ENCODE measurements at places on chromosomes 16 and 17.

DNA sequence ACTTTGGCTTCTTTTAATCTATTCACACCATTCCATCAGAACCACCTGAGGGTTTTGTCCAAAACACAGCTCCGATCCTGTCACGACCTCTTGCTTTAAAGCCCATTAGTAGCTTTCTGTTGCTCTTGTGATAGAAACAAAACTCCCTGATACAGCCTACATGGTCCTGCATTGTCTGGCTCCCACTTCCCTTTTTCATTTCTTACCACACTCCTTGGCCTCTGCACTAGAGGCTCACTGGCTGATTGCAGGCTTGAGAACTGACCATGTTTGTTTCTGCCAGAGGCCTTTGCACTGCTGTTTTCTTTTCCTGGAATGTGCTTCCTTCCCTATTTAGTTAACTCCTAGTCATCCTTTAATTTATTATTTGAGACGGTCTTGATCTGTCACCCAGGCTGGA, 23.7 kb downstream of the IST1 start:
- no peak for DNase-seq

DNA sequence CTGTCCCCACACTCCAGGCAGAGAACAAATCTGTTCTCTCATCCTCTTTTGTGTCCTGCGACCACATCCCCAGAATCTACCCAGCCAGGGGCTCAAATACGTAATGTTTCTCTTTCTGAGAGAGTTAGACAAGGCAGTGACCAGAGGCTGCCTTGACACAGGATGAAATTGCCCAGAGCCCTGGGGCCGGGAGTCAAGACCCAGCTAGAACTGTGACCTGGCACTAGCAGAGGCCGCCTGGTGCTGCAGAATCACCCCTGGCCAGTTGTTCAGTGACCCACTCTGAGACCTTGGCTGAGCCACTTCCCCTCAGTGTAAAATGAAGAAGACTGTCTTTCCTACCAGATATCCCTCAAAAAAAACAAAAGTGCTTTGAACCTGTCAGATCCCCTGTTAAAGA, 72.5 kb downstream of the USP22 start:
- DNase-seq, result no peak

- no peak for DNase-seq
Measured at GRCh38 chr17:19354748-19355147, 7.8 kb downstream of the B9D1 start.

DNA sequence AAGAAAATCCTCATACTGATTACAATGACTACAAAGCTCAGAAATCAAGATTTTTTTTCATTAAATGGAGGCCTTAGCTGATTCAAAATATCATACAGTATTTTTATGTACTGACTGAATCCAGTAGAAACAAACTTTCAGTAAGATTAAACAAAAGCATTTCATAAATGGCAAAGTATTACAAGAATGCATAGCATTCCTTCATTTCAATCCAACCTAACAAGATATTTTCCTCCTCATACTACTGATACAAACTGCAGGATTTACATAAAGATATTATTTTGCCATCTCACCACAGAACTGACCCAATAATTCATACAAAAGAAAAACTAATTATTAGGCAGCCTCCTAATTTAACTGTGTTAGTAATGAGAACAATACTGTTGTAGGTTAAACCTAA, 6.2 kb upstream of the KANSL1 start:
- DNase-seq, result no peak

- peak; percentile 83 for DNase-seq
Measured at GRCh38 chr16:84806256-84806889, 13.4 kb upstream of the CRISPLD2 start.

DNA sequence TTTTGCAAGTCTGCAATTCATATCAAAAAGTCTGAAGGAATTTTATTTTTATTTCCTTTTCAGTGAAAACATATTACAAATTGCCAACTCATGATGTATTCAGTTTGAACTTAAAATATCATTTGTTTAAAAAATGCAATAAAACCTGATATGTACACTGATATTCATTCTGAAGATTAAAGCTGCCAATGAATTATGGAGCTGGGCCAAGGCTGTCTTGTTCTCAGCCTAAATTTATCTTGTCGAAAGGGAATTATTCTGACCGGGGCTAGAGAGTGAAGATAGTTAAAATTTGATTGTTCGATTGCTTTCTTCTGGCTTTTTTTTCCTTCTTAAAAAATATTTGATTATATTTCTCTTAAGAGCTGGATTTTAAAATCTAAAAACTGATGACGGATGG, 54.0 kb upstream of the RBFOX1 start:
- DNase-seq, result no peak

DNA sequence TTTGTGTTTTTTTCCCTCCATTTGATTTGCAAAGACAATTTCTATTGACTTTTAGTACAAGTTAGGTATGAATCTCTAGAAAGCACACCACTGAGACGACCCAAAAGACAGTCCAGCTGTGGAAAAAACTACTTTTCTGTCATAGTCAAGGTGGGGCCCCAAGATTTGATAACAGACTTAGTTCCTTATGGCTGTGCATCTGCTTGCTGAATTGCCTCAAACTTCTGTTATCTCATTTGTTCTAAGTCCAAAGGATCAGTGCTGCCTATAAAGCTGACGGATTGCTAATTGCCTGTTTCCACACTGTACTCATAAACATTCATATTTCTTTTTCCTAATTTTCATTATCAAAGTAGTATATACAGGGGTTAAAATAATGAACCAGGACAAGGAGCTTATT, 180.8 kb downstream of the SPECC1 start:
- DNase-seq, result no peak

DNA sequence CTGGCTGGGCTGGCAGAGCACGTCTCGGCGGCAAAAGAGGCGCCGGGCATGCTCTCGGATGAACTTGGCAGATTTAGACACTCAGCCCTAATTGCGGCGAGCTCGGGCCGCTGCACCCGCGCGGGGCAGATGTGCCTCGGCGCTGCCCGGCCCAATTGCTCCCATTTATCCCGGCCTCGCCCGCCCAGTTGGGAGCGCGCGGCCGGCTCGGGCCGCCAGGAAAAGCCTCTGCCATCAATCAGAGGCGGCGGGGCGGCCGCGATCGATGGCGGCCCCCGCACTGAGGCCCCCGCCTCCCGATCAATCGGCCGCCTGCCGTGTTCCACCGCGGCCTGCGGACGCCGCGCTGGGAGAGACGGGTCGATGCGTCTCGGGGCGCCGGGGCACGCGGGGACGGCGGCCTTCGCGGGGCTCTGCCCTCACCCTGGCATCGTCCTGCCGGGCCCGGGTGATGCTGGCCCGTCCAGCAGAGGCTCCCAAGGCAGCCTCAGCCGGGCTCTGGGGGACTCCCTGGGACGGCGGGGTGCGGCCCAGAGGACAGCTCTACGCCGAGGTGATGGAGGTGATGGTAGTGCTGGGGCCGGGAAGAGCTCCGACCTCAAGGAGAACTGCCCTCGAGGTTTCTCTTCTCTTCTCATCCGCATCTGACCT, 200.9 kb upstream of the N4BP1 start:
- DNase-seq, result no peak

DNA sequence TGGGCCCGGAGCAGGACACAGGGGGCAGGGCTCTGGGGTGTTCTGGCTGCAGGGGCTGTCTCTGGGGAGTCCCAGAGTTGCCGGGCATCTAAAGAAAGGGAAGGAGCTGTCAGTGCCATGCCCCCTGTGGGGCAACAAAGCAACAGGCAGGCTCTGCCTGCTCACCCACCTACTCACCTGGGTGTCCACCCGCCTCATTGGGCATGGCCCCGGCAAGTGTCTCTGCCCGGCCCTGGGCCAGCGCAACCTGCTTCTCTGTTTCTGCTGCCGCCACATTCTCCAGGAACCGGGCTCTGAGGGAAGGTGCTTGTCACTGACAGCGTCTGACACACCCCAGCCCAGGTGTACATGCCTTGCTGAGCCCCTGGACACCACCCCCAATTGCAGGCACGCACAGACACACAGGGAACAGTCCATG, 7.3 kb downstream of the TMEM208 start:
- no peak for DNase-seq

- DNase-seq, result no peak
Measured at GRCh38 chr16:62751218-62751617, 715.0 kb upstream of the CDH8 start.

GRCh38 chr17:73924114-73924908, 279.2 kb upstream of the RPL38 start:
- no peak for DNase-seq

GRCh38 chr17:46028374-46028773, 29.3 kb downstream of the STH start:
- no peak for DNase-seq

- DNase-seq, result no peak
Measured at GRCh38 chr17:80308692-80309517, 48.3 kb downstream of the RNF213 start.

GRCh38 chr17:46159686-46160085, 33.5 kb downstream of the KANSL1 start:
- DNase-seq, result no peak

- no peak for DNase-seq
Measured at GRCh38 chr16:66603537-66604375, 748 bp upstream of the CMTM3 start.

DNA sequence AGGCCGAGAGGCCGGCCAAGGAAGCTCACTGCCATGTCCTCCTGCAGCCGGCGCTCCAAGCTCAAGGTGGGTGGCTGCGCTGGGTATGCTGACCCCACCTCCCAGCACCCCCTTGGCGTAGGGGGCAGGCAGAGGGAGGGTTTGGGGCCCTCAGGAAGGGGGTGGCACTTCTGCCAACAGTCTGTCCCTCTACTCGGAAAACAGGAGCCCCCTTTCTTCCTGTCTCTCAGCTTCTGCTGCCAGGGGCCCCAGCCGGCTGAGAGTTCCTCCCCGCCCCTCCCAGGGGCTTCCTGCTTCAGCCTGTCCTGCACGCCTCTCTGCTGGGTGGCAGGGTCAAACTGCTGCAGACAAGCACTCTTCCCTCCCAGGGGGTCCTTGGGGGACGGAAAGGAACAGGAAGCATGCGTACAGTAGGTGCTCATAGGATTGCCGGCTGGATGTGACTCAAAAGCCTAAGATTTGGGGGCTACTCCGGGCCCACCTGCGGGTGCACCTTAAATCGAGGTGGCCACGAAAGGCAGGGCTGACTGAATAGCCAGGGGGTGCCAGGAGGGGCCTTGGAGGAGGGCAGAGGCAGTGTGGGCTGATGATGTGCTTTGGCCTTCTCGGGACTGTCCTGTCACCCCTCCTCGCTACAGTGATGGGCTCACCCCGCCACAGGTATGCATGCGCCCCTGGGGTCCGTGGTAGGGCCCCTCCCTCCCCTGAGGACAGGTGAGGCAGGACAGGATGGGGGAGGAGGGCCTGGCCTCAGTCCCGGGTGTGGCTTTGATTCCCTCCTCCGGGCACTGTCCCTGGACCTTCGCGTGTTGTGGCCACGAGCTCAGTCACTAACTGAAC, 4.0 kb downstream of the CBX2 start:
- no peak for DNase-seq

DNA sequence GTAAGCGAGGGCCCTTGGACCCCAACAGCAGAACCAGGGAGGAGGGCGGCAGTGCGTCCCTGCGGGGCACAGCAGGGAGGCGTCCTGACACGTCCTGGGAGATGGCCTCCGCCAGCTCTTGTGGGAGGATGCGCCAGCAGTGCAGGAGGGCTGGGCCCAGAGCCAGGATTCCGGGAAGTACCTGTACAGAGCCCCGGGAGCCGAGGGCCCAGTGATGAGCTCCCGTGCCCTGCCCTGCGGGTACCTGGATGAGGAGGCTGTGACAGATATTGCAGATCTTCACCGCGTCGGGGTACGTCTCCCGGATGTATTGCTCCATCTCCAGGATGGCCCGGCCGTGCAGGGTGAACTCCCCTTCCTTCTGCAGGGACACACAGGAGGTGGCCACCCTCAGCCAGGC, 23.1 kb downstream of the KDM8 start:
- DNase-seq, result no peak

- no peak for DNase-seq
Measured at GRCh38 chr16:31143694-31144148, 6.1 kb downstream of the PRSS36 start.

DNA sequence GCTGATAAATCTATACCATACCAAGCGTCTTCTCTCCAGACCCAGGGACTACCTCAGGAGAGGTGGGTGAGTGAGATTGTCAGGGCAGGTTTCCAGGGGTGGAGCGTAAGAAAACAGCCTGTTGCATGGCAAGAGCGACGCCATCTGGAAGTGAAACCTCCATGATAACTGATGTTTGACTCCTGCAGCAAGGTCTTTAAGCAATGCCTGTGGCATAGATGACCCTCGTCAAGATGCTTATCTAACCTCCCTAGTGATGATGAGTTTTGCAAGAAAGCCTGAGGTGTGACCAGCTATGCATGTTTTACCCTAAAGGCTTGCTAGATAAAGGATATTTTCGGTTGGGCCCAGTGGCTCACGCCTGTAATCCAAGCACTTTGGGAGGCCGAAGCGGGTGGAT, 71.6 kb downstream of the GSG1L start:
- DNase-seq, result no peak

GRCh38 chr17:64418506-64419339, 28.1 kb upstream of the PECAM1 start:
- DNase-seq, result peak; percentile 87

- DNase-seq, result no peak
Measured at GRCh38 chr16:57512296-57513001, 23.9 kb downstream of the CCDC102A start.

DNA sequence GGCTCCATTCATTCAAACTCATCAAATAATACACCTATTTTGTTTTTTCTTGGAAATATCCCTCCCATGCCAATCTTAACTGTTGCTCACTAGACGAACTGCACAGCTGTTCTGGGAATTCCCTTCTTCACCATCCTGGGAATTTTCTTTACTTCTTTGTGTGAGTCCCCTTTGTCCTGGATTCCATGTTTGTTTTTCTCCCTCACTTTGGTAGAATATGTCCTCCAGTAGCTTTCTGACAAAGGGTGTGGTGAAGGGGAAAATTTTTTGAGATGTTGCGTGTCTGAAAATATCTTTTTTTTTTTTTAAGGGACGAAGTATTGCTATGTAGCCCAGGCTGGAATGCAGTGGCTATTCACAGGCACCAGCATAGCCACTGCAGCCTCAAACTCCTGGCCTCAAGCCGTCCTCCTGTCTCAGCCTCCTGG, 17.2 kb upstream of the UTP6 start:
- DNase-seq, result no peak

GRCh38 chr17:2789700-2790099, 6.5 kb upstream of the RAP1GAP2 start:
- no peak for DNase-seq

DNA sequence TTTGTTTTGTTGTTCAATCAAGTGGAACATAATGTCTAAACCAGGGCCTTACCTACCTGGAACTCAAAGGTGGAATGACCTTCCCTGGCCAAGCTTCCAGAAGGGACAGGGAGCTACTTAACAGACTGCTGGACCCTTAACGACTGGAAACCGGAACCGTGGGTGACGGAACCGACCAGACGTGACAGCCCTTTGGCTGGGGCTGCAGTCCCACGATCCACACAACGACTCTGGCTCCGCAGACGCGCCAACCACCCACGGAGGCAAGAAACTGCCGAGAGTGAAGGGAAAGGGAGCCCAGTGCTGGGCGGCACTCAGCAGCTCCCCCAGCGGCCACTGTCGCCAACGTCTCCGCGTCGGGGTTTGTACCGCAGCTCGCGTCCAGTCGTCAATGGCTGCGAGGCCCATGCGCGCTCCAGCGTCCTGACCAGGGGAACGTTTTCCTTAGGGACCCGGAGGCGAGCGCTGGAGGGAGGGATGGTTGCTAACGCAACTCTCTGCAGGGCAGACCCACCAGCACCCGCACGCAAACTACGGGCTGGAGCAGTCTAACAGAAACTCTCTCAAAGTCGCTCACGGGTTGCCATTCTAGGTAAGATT, 5.5 kb upstream of the KIF22 start:
- DNase-seq, result no peak

Data from PC-3 (cell line).